ENCODE measurements at places on chromosomes 12 and 14. TPM values are rescaled to one million over a fixed set of nuclear protein-coding genes. Genes with fewer than 3 reads are reported as not detected.

DCN gene
- total RNA-seq, result 6.3 TPM

RNF212B gene
- not detected for total RNA-seq

SYCP3 gene
- total RNA-seq, result 0.39 TPM

FLRT2 gene
- 48.3 TPM for total RNA-seq

SMIM41 gene
- 1.3 TPM for total RNA-seq

TOMM20L gene
- not detected for total RNA-seq

TAPBPL gene
- 50.1 TPM for total RNA-seq

MIA2 gene
- total RNA-seq, result 31.3 TPM

IFNG-AS1 gene
- 7.6 TPM for total RNA-seq

CYP27B1 gene
- 0.47 TPM for total RNA-seq

INHBC gene
- total RNA-seq, result not detected

PIWIL1 gene
- 0.97 TPM for total RNA-seq

HHIPL1 gene
- total RNA-seq, result 4.2 TPM

KRT3 gene
- not detected for total RNA-seq

CD69 gene
- 58.5 TPM for total RNA-seq

ZC2HC1C gene
- total RNA-seq, result 1.1 TPM

TRPV4 gene
- 5.6 TPM for total RNA-seq

ZNF664 gene
- total RNA-seq, result 43.1 TPM

GRCh38 chr14:70011098-70011497 lies 131.9 kb downstream of the SMOC1 start:
- DNase-seq, result no peak
- H3K27me3 ChIP-seq, result no peaks in the 10 kb centered on the region
- H3K4me1 ChIP-seq, result no peaks in the 10 kb centered on the region
- no peak overlapping the region for H3K27ac ChIP-seq
- H3K36me3 ChIP-seq, result no peaks in the 10 kb centered on the region

GRCh38 chr14:101925152-101925551 lies 39.2 kb upstream of the DYNC1H1 start:
- peak; percentile 24 for DNase-seq
- no peak overlapping the region for H3K4me3 ChIP-seq
- peaks cover 2% of the 10 kb centered on the region for H3K36me3 ChIP-seq
- no peaks in the 10 kb centered on the region for H3K27me3 ChIP-seq
- no peak overlapping the region for H3K27ac ChIP-seq

- H3K4me1 ChIP-seq, result no peaks in the 10 kb centered on the region
- no peaks in the 10 kb centered on the region for H3K36me3 ChIP-seq
- H3K4me3 ChIP-seq, result no peak overlapping the region
- DNase-seq, result no peak
Observed at GRCh38 chr14:56487090-56487667, 92.4 kb upstream of the TMEM260 start.

DNA sequence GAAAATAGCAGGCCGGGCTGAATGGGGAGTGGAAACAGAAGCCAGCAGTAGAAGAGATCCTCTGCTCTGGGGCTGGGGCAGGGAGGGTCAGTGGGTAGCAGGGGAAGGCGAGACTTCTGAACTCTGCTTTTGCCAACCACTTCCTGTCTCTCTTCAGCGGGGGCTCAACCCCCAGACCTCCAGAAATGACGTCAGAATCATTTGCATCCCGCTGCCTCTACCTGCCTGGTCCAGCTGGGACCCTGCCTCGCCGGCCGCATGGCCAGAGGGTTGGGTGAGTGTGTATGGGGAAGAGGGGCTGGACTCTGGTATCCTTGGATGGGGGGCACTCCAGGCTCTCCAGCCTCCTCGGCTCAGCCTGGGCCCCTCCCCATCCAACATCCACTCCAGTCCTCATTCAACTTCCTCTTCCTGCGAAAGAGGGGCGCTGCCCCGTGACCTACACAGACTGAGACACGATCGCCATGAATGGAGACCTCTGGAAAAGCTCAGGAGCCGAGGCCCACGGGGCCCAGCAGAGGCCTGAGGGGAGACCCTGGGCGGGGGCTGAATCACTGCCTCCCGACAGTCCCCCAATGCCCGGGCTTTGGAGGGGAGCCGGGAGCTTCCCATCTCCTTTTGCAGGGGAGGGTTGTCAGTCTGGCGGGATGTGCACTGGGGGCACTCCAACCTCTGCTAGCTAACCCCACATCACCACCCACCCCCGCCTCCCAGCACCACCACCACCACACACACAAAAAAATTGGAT lies 458 bp upstream of the HOXC4 start:
- peaks cover 47% of the 10 kb centered on the region for H3K4me1 ChIP-seq
- H3K36me3 ChIP-seq, result no peaks in the 10 kb centered on the region
- DNase-seq, result peak; percentile 81
- H3K27me3 ChIP-seq, result peaks cover 58% of the 10 kb centered on the region

- no peak overlapping the region for H3K4me3 ChIP-seq
- no peak for DNase-seq
- peaks cover 16% of the 10 kb centered on the region for H3K4me1 ChIP-seq
- no peaks in the 10 kb centered on the region for H3K36me3 ChIP-seq
- H3K27me3 ChIP-seq, result no peaks in the 10 kb centered on the region
Observed at GRCh38 chr12:9244894-9245293, 36.7 kb upstream of the PZP start.

DNA sequence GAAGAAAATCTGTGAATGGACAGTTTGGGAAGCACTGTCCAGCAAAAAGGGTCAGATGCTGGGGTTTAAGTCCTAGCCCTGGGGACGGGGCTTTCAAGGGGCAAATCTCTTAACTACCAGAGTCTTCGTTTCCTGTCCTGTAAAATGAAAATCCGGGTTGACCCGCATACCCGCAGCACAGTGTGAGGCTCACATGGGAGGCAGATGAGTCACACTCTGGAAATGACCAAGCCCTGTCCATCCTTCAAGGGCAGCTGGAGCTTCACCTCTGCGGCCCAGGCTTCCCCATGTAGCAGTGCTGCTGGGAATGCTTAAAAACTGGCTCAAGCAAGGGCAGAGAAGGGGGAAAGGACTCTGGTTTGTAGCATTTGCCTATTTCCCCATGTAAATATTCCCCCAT lies 19.0 kb downstream of the FAM181A start:
- no peak for DNase-seq
- H3K4me1 ChIP-seq, result no peaks in the 10 kb centered on the region
- no peak overlapping the region for H3K4me3 ChIP-seq
- H3K27ac ChIP-seq, result no peak overlapping the region

GRCh38 chr12:29191267-29191850 lies 42.3 kb downstream of the FAR2 start:
- no peak overlapping the region for H3K27ac ChIP-seq
- no peak overlapping the region for H3K4me3 ChIP-seq
- DNase-seq, result no peak
- no peaks in the 10 kb centered on the region for H3K4me1 ChIP-seq

DNA sequence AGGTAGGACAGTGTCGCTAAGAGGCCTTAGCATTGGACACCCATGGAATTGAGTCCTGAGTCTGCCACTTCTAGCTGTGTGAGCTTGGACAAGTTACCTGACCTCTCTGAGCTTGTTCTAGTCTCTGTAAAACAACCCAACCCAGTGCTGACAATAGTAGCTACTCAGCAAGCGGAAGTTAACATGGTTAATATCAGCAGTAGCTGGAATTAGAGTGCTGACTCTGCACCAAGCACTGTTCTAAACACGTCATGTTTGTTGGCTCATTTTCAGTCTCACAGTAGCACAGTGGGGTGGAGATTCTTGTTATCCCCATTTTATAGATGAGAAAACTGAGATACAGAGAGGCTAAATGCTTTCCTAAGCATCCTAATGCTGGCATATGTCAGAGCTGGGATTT lies 47.5 kb upstream of the RIN3 start:
- no peaks in the 10 kb centered on the region for H3K36me3 ChIP-seq
- H3K4me1 ChIP-seq, result peaks cover 12% of the 10 kb centered on the region
- H3K27me3 ChIP-seq, result no peaks in the 10 kb centered on the region
- DNase-seq, result no peak

DNA sequence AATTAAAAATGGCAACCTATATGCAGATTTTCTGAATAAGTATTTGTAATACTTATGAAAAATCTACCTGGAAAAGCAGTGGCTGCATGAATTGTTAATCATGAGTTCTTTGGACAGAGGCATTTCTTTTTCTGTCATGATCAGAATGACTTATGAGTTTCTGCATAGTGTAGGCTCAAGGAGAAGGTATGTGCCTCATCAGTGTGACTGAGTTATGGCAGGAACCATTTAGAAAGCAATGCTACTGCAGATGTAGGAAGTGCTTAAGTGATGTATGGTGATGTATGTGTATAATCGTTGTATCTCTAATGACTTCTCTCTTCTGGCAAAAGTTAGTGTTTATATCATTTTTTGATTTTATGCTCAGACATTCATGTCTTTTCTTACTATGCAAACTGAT lies 816.4 kb upstream of the FBXO33 start:
- H3K36me3 ChIP-seq, result no peaks in the 10 kb centered on the region
- H3K27ac ChIP-seq, result no peak overlapping the region
- H3K4me1 ChIP-seq, result no peaks in the 10 kb centered on the region

- H3K4me1 ChIP-seq, result no peaks in the 10 kb centered on the region
- no peak overlapping the region for H3K4me3 ChIP-seq
- H3K36me3 ChIP-seq, result no peaks in the 10 kb centered on the region
- peaks cover 11% of the 10 kb centered on the region for H3K27me3 ChIP-seq
Observed at GRCh38 chr14:63788011-63788933, 60.4 kb upstream of the SGPP1 start.

- DNase-seq, result peak; percentile 86
- peaks cover 50% of the 10 kb centered on the region for H3K4me1 ChIP-seq
- no peaks in the 10 kb centered on the region for H3K27me3 ChIP-seq
- no peak within 1 kb of the TSS for H3K4me3 ChIP-seq
- peaks cover 52% of the 10 kb centered on the region for H3K36me3 ChIP-seq
- peak within 1 kb of the TSS; percentile 42 for H3K27ac ChIP-seq
Observed at GRCh38 chr14:24307575-24308341, at the start of gene CIDEB. TSS of gene CIDEB (minus strand) at chr14:24307977. CDS start at chr14:24307858, 119 bp downstream.

DNA sequence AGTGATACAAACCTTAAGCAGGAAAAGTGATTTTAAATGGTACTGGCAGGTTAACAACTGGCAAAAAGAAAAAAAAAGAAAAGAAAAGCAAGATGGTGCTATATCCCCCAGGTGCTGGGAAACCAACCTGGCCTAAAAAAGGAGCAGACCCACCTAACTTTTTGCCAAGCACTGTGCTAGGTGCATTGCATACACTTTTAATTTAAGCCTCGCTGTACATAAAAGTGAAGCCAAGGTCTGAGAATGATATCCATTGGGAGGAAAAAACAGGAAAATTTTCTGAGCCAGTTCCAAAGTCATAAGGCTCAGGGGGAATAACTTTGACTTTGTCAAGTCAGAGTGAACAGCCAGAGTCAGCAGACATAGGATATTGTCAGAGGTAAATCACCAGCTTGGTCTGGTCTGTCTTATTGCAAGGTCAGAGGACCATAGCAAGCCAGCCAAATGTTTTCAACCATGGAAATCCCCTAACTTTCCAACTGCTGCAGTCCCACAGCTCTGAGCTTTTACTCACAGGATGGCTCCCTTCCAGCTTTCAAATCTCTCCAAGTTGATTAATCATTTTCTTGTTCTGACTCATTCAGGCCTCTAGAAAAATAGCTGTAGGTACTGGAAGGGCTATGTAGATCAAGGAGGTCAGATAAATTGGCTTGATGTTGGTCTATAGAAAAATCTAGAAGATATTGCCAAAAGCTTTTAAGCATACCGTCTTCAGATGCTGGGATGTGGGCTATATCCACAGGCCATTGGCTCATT lies 412.9 kb downstream of the RAD51B start:
- H3K27ac ChIP-seq, result peak overlapping the region; percentile 47
- no peaks in the 10 kb centered on the region for H3K36me3 ChIP-seq
- H3K4me1 ChIP-seq, result peaks cover 22% of the 10 kb centered on the region
- H3K27me3 ChIP-seq, result no peaks in the 10 kb centered on the region
- DNase-seq, result no peak

- no peaks in the 10 kb centered on the region for H3K27me3 ChIP-seq
- H3K36me3 ChIP-seq, result no peaks in the 10 kb centered on the region
- H3K4me1 ChIP-seq, result no peaks in the 10 kb centered on the region
Observed at GRCh38 chr12:44628180-44628579, 247.9 kb downstream of the NELL2 start.

DNA sequence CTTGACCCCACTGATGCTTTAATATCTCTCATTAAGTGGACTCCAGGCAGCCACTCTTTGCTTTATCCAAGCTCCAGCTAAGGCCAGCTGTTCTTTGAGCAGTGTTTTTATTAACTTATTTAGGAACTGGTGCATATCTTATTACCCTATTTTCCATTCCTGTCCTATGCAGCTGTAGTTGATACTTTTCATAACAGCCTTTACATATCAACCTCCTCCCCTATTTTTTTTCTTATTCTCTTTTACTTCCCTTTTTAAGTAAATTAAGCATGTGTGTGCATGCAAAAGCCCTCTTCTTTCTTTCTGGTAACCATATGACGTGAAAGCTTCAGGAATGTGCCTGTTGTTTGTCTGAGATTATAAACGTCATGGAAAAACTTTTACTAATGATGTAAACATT lies 121.2 kb downstream of the PTPRQ start:
- no peak overlapping the region for H3K27ac ChIP-seq
- H3K4me1 ChIP-seq, result no peaks in the 10 kb centered on the region
- H3K4me3 ChIP-seq, result no peak overlapping the region

GRCh38 chr12:52364061-52364460 lies 3.2 kb downstream of the KRT85 start:
- no peaks in the 10 kb centered on the region for H3K36me3 ChIP-seq
- no peak for DNase-seq
- peaks cover 5% of the 10 kb centered on the region for H3K4me1 ChIP-seq
- no peak overlapping the region for H3K4me3 ChIP-seq

GRCh38 chr12:46965880-46966279 lies 113.5 kb upstream of the PCED1B start:
- H3K27me3 ChIP-seq, result no peaks in the 10 kb centered on the region
- no peaks in the 10 kb centered on the region for H3K36me3 ChIP-seq

DNA sequence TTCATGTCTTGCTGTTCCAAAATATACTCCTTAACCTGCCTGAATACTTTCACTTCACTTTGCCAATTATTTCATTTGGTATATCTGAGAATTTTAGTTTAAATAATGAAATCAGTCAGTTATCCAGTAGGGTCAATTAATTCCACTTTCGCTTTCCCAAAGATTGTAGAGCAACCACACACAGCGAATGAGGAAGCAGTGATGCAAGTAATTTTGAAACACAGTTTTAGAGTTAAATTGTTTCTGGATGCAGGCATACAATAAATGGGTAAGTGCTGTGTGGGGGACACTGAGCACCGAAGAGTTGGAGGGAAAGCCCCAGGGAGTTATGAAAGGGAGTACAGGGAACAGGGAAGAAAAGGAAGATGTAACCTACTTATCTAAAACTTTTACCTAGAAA lies 62.8 kb downstream of the TSHR start:
- no peak overlapping the region for H3K4me3 ChIP-seq
- H3K36me3 ChIP-seq, result no peaks in the 10 kb centered on the region
- H3K27me3 ChIP-seq, result no peaks in the 10 kb centered on the region
- DNase-seq, result no peak
- H3K27ac ChIP-seq, result no peak overlapping the region
- no peaks in the 10 kb centered on the region for H3K4me1 ChIP-seq

GRCh38 chr12:98399532-98399931 lies 115.9 kb upstream of the TMPO start:
- no peak for DNase-seq
- no peaks in the 10 kb centered on the region for H3K27me3 ChIP-seq
- no peaks in the 10 kb centered on the region for H3K36me3 ChIP-seq

DNA sequence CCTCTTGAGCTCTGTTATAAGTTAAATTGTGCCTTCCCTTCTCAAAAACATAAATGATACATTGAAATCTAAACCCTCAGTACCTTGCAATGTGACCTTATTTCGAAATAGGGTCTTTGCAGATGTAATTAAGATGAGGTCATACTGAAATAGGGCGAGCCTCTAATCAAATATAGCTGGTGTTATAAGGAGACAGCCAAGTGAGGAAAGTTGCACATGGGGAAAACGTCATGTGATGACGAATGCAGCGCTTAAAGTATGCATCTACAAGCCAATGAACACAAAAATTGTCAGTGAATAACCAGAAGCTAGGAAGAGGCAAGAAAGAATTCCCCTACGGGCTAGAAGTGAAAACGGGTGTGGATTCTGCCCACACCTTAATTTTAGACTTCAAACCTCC lies 305.2 kb upstream of the FOXG1 start:
- no peaks in the 10 kb centered on the region for H3K27me3 ChIP-seq
- no peak for DNase-seq
- H3K4me1 ChIP-seq, result no peaks in the 10 kb centered on the region
- no peak overlapping the region for H3K27ac ChIP-seq
- H3K4me3 ChIP-seq, result no peak overlapping the region

All from spleen (tissue), 13 donors.